A549 treated with DMSO at 1 μM for 4 hours (cell line): ENCODE measurements at places on chromosomes 2 and 18. TPM values are rescaled to one million over a fixed set of nuclear protein-coding genes. Genes with fewer than 3 reads are reported as not detected.

Gene LRRC30
- not detected in 5 replicates for total RNA-seq

Gene ELOA2
- total RNA-seq, result not detected in 5 replicates

Gene CASP8
- 31.5 to 39.4 TPM (median 35.5 TPM) in 5 replicates for total RNA-seq

Gene ZNF521
- not detected in 5 replicates for total RNA-seq

Gene CD207
- not detected in 5 replicates for total RNA-seq

Gene FAM228A
- total RNA-seq, result not detected in 5 replicates

Gene MROH2A
- 0.14 to 0.32 TPM (median 0.20 TPM) in 5 replicates for total RNA-seq

Gene FAM117B
- total RNA-seq, result 2.3 to 3.2 TPM (median 2.8 TPM) in 5 replicates

Gene COLEC12
- total RNA-seq, result 0.03 to 0.06 TPM (median 0.05 TPM) in 4 of 5 replicates, not detected in the other

Gene ITPRIPL1
- not detected in 5 replicates for total RNA-seq

Gene VWA3B
- 0.10 TPM in 1 of 5 replicates, not detected in the others for total RNA-seq

Gene GCG
- total RNA-seq, result not detected in 5 replicates

Gene SNORC
- 5.4 to 13.3 TPM (median 10.3 TPM) in 5 replicates for total RNA-seq

Gene TXNDC9
- 37.3 to 44.9 TPM (median 41.4 TPM) in 5 replicates for total RNA-seq

Gene ZEB2
- total RNA-seq, result 3.9 to 6.2 TPM (median 5.2 TPM) in 5 replicates

Gene SH3RF3
- total RNA-seq, result 0.25 to 0.50 TPM (median 0.45 TPM) in 5 replicates

Gene HDAC4
- 7.3 to 10.8 TPM (median 8.4 TPM) in 5 replicates for total RNA-seq

Gene L3MBTL4
- total RNA-seq, result 0.07 to 0.08 TPM in 2 of 5 replicates, not detected in the others

Gene IL1A
- 0.05 to 0.47 TPM (median 0.11 TPM) in 5 replicates for total RNA-seq

Gene ERCC3
- 47.5 to 51.9 TPM (median 48.9 TPM) in 5 replicates for total RNA-seq

Gene AQP4
- total RNA-seq, result 0.06 TPM in 1 of 5 replicates, not detected in the others

Gene EIPR1
- total RNA-seq, result 39.5 to 42.7 TPM (median 40.3 TPM) in 5 replicates

Gene RTKN
- 19.2 to 28.0 TPM (median 20.7 TPM) in 5 replicates for total RNA-seq

Gene SERPINB10
- total RNA-seq, result 0.22 TPM in 1 of 5 replicates, not detected in the others

Gene REG1B
- total RNA-seq, result not detected in 5 replicates

Gene CCDC102B
- 0.19 to 0.55 TPM (median 0.27 TPM) in 5 replicates for total RNA-seq

Gene MYO3B
- total RNA-seq, result not detected in 5 replicates

Gene EPC2
- total RNA-seq, result 10.4 to 12.6 TPM (median 11.7 TPM) in 5 replicates

Gene TUBA3E
- total RNA-seq, result not detected in 5 replicates

Gene SOX11
- not detected in 5 replicates for total RNA-seq
